ENCODE measurements at places on chromosomes 11 and 22. TPM values are rescaled to one million over a fixed set of nuclear protein-coding genes. Genes with fewer than 3 reads are reported as not detected.

C11orf52 gene
- total RNA-seq = not detected

VSIG10L2 gene
- total RNA-seq = 0.27 TPM

RPS6KA4 gene
- total RNA-seq = 37.5 TPM

PARVG gene
- 1.1 TPM for total RNA-seq

SF3B2 gene
- 306 TPM for total RNA-seq

PRR33 gene
- total RNA-seq = not detected

ANO1 gene
- 29.5 TPM for total RNA-seq

SAA4 gene
- not detected for total RNA-seq

IL18 gene
- 3.5 TPM for total RNA-seq

NELL1 gene
- total RNA-seq = not detected

OR51E2 gene
- total RNA-seq = not detected

PIWIL4 gene
- not detected for total RNA-seq

CARD10 gene
- 35.8 TPM for total RNA-seq

OR2D3 gene
- total RNA-seq = not detected

C11orf16 gene
- not detected for total RNA-seq

PRG3 gene
- not detected for total RNA-seq

CBLIF gene
- total RNA-seq = not detected

CCS gene
- 24.3 TPM for total RNA-seq

POU2AF2 gene
- not detected for total RNA-seq

E2F8 gene
- 3.0 TPM for total RNA-seq

FXYD2 gene
- not detected for total RNA-seq

CCDC87 gene
- total RNA-seq = 0.11 TPM

TSPAN32 gene
- 0.90 TPM for total RNA-seq

MS4A12 gene
- total RNA-seq = not detected

TMEM126B gene
- 53.1 TPM for total RNA-seq

OR5I1 gene
- total RNA-seq = not detected

MUC5AC gene
- under 0.01 TPM for total RNA-seq

NRXN2 gene
- 0.24 TPM for total RNA-seq

PNPLA3 gene
- total RNA-seq = 2.5 TPM

OR52H1 gene
- not detected for total RNA-seq

TMEM134 gene
- total RNA-seq = 38.2 TPM

MS4A7 gene
- total RNA-seq = not detected

FOSL1 gene
- total RNA-seq = 703 TPM

CECR2 gene
- total RNA-seq = 1.0 TPM

GNG3 gene
- not detected for total RNA-seq

OR52I1 gene
- total RNA-seq = not detected

CHRNA10 gene
- total RNA-seq = 1.4 TPM

OR51B2 gene
- 1.4 TPM for total RNA-seq

APLNR gene
- not detected for total RNA-seq

ELMOD1 gene
- total RNA-seq = 0.32 TPM

OR2AT4 gene
- total RNA-seq = not detected

ADAMTS15 gene
- 2.2 TPM for total RNA-seq

SCGB1D2 gene
- not detected for total RNA-seq

B4GALNT4 gene
- 42.6 TPM for total RNA-seq

Data from A375 (cell line).